ENCODE measurements at places on chromosomes 12 and 14.

- no peak for DNase-seq
Observed at GRCh38 chr14:71372411-71372838, 465.2 kb downstream of the PCNX1 start.

GRCh38 chr14:23386999-23387398, 10.2 kb downstream of the CMTM5 start:
- no peak for DNase-seq

GRCh38 chr12:1493781-1494565, 100.4 kb downstream of the FBXL14 start:
- DNase-seq, result no peak

- no peak for DNase-seq
Observed at GRCh38 chr12:55965941-55966407, at the start of gene PMEL. Gene PMEL (minus strand): TSS chr12:55966042. CDS start chr12:55966011, 31 bp downstream.

GRCh38 chr12:112885236-112885635, 21.5 kb upstream of the OAS1 start:
- DNase-seq, result no peak

DNA sequence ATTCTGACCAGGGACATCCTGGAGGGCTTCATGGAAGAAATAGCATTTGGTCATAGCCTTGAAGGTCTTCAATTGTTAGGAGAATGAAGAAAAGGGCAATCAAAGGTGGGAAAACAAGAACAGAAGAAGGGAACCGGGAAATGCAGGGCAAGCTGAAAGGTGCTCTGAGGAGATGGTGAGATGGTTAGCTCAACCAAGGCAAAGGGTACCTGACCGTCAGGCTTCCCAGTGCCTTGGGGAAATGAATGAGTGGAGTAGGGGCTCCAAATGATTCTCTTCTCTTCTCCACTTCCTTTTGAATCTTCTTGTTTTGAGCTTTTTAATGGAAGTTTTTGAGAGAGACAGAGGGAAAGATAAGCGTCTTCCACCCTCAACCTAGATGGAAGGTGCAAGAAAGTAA, 155.6 kb upstream of the PWP1 start:
- no peak for DNase-seq

- DNase-seq, result no peak
Observed at GRCh38 chr12:3841783-3842182, 31.4 kb downstream of the PARP11 start.

- DNase-seq, result no peak
Observed at GRCh38 chr12:101604132-101604531, 9.4 kb downstream of the MYBPC1 start.

- DNase-seq, result no peak
Observed at GRCh38 chr14:60722107-60722356, 2.1 kb downstream of the SIX4 start.

DNA sequence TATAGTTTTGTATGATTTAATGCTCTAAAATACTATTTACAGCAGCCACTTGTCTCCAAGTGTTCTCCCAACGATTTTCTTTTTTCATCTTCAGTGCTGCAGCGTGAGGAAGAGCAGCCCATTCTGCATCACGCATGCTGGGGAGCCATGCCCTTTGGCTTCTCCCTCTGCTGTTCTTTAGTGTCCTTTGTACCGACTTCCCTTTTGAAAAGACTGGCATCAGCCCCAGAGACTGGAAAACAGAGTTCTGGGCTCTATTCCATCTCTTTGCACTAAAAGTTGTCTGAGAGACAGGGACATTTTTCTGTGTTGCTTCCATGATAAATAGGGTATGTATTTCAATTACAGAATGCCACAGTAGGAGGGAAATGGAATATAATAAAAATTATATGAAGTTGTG, 105.1 kb downstream of the RERG start:
- no peak for DNase-seq

DNA sequence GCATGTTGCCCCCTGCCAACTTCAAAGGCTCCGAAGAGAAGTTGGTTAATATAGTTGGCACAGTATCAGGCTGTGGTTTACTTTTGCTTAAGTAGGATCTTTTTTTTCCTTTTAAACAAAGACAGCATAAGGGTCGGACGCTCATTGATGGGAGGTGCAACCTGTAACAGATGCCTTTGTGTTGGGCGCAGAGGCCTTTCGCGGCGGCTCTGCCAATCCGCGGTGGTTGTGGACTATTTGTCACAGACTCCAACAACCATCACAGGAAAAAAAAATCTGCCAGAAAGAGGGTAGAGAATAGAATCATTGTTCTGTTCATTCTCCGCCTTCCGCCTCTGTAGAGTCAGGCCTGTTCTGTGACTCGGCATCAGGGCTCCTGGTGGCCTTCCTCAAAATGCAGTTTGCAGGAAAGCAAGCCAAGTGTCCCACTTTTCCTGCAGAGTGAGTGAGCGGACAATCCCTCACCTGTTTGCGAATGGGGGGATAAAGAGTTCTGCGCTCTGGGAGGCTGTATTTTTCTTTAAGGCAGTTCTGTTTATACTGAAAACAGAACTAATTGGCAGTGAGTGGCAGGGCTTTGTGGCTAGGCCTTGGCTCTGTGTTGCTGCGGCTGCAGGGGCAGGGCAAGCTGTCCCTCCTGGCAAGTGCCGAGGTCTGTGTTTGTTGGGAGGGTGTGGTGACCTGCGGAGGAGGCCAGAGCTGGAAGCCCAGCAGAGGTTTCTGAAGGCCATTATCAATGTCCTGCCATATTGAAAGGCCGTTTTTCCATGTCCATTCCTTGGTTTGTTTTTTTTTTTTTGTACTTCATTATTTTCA, 83.0 kb upstream of the PIWIL1 start:
- DNase-seq, result peak; percentile 63

- DNase-seq, result no peak
Observed at GRCh38 chr12:77946541-77947061, 115.9 kb downstream of the NAV3 start.

DNA sequence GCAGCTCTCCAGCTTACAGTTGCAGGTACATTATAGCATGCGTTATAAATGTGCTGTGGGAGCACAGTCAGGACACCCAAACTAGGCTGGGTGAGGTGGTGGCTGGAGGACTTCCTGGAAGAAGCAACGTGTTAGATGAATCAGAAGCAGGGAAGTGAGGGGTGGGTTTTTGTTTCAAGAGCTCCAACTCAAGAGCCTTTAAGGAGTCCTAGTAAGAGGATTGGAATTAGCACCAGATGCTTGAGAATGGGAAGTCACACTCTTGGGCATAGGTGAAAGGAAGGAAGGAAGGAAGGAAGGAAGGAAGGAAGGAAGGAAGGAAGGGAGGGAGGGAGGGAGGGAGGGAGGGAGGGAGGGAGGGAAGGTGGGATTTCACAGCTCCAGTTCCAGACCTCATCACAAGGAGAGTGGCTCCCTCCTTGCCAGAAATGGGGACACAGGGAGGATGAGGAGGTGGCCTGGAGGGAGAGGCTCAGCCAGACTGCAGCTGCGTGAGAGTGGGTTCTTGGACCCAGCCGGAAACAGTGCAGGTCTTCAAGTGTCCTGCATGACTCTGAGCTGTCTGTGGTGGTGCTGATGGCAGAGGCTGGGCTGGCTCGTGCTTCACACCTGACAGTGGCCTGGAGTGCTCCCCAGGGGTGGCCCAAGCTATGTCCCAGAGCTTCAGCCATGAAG, 115.7 kb upstream of the GSC start:
- DNase-seq, result no peak

DNA sequence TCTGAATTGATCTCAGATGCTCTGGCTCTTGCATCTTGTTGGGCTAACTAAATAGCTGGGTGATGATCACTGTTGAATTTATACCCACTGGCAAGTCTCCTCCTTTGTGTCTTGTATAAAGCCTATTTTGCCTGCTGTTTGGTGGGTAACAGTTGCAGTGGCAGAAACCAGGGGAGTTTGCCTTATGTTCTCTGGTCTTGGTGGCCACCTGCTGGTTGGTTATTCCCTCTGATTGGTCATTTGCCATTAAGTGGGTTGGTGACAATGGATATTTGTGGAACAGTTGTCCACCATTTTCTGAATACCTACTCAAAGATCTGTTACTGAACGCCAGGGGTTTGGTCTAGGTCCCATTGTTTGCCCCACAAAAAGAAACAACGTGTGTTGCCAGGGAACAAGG, 52.1 kb downstream of the AVPR1A start:
- DNase-seq, result peak; percentile 8

DNA sequence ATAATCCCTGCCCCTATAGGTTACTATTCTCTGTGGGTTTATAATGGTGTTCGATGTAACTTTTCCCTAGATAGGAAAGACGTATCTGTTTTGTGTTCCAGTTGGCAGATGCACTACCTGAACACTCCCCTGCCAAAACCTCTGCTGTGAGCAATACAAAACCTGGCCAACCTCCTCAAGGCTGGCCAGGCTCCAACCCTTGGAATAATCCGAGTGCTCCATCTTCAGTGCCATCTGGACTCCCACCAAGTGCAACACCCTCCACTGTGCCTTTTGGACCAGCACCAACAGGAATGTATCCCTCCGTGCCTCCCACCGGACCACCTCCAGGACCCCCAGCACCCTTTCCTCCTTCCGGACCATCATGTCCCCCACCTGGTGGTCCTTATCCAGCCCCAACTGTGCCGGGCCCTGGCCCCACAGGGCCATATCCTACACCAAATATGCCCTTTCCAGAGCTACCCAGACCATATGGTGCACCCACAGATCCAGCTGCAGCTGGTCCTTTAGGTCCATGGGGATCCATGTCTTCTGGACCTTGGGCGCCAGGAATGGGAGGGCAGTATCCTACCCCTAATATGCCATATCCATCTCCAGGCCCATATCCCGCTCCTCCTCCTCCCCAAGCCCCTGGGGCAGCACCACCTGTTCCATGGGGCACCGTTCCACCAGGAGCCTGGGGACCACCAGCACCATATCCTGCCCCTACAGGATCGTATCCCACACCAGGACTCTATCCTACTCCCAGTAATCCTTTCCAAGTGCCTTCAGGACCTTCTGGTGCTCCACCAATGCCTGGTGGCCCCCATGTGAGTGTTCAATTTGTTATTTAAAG, 11.3 kb downstream of the MAPK1IP1L start:
- no peak for DNase-seq

GRCh38 chr12:20282401-20282800, 85.9 kb upstream of the PDE3A start:
- DNase-seq, result no peak
